ENCODE measurements at places on chromosomes 2 and 18.
A peak's percentile ranks its signal among the peaks of the same experiment; 100 is the strongest.

- DNase-seq, result no peak
Observed at GRCh38 chr18:52995875-52996274, 655.9 kb downstream of the DCC start.

DNA sequence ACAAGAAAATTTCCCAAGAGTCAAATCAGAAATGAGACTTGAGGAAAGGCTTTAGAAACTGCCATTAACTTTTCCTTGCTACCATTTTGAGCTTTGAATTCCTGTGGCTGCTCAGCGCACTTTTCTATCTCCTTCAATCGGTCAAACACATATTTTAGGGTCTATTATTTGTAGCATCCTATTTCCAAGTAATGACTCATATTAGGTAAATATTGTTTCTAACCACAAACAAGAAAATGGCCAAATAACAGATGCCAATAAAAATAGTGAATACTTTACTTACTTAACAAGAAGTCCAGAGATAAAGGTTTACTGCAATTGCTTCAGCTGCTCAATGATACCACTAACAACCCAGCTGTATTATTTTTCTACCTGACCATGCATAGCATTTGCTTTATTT lies 29.7 kb upstream of the CCDC178 start:
- no peak for DNase-seq

DNA sequence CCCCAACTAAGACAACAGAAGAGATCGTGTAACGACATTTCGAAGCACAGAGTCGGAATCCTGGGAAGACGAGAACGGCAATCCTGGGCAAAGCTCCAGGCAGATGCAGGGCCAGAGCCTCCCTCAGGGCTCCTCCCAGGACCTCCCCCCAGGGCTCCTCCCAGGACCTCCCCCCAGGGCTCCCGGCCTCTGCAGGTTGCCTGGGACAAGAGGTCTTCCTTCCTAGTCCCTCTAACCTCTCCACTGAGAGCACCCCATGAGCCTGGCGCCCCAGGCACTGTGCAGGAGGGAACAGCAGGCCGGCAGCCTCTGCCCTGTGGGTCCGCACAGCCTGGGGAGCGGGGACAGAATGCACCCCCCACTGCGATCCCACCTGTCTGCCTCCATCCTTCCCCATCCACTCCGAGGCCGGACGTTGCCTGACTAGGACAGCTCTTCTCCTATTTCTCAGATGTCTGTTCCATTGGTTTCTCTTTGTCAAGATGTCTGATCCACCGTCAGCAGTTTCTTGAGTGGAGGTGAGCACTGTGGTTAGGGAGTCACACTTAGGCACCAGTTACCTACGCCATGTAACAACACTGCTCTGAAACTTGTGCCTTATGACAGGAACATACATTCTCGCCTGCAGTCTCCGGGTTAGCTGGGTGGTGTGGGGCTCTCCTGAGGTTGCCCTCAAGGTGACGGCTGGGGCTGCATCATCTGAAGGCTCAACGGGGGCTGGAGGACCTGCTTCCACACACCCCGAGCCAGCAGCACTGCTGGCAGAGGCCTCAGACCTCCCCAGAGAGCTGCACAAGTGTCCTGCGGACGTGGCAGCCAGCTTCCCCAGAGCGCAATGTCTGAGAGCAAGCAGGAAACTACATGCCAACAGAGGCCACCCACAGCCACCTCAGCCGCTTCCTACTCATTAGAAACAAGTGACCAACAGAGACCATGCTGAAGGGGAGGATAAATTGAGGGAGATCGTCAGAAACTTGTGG lies 28.9 kb downstream of the ADI1 start:
- DNase-seq, result no peak

DNA sequence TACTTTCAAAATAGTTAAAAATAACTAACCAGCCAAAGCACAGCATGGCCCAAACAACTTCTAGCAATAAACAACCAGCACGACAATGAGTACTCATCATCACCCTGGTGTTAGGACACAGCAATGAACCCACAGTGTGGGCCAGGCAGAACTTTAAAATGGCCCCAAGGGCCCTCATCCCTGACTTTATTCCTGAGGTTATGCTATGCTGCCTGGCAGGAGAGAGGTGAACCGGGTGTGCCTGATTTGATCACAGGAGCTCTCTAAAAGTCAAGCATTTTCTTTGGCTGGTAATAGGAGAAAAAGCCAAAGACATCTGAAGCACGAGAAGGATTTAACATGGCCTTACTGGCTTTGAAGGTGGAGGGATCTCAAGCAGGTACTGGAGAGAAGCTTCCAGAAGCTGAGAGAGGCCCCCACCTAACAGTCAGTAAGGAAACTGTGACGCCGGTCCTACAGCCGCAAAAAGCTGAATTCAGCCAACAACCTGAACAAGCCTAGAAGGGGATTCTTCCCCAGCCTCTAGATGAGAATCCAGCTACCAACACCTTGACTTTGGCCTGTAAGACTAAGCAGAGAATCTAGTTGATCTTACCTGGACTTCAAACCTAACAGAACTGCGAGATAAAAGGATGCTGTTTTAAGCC lies 115.4 kb downstream of the DDX1 start:
- no peak for DNase-seq

GRCh38 chr2:64865073-64865830 lies 123.9 kb upstream of the SLC1A4 start:
- peak; percentile 76 for DNase-seq

DNA sequence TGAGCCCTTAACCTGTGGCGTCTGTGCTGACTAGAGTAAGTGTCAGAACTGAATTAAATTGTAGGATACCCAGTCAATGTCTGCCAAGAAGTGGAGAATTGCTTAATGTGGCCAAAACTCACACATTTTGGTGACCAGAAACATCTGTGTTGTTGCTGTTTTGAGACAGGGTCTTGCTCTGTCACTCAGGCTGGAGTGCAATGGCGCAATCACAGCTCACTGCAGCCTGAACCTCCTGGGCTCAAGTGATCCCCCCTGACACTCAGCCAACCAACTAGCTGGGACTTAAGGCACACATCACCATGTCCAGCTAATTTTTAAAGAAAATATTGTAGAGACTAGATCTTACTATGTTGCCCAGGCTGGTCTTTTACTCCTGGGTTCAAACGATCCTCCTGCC lies 34.4 kb upstream of the RTN4 start:
- no peak for DNase-seq

GRCh38 chr18:54931152-54931551 lies 28.1 kb downstream of the CCDC68 start:
- no peak for DNase-seq

GRCh38 chr2:70356941-70357683 lies 55.2 kb upstream of the FAM136A start:
- no peak for DNase-seq

- DNase-seq, result no peak
Observed at GRCh38 chr2:168543037-168543436, 87.0 kb downstream of the CERS6 start.

DNA sequence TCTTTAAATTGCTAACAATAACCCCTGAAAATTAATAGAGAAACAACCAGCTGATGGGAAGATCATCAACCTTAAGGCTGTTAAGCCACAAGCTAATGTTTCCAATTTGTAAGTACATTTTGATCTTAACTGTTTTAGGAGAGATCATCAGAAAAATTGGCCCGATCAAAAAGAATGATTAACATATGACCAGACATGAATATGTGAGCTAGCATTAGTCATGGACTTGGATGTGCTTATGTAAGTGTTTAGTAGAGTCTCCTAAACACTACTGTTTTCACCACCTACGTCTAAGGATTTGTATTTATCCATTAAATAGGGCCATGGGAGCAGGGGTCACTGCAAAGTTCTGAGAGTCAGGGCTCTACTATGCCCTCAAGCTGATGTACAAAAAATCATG lies 4.3 kb downstream of the LMAN1 start:
- no peak for DNase-seq

Measured in endothelial cell (in vitro differentiated cells).